ENCODE measurements at places on chromosomes 16 and 17.

GRCh38 chr17:37742762-37743611 lies 1.9 kb downstream of the HNF1B start:
- DNase-seq: peak; percentile 11

- no peak for DNase-seq
Observed at GRCh38 chr16:85943711-85944110, 44.7 kb downstream of the IRF8 start.

DNA sequence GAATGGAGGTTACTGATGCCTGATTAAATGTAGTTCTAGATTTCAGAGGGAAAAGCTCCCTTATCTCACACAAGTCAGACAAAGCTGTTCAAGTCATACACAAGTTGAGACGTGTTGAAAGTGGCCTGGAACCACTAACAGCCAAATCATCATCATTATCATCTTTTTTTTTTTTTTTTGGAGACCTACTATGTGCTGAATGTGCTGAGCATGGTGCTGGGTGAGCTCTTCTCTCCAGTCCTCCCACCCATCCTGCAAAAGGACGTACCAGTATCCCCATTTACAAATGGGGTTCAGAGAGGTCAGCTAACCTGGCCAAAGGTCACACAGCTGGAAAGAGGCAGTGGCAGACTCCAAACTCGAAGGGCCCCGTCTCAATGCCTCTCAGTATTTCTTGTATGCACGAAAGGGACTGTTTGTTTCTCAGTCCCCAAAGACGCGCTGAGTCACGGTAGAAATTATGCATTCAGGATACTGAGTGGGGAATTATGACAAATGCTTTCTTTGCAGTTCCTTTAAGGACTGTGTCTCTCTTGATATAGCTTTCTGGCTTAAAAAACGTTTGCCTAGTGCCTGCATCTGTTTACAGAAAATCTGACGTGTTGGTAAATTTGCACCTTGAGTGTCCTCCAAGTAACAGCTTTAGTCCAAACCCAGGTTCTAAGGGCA lies 235.5 kb downstream of the XYLT1 start:
- DNase-seq: no peak

GRCh38 chr17:67680445-67681224 lies 37.1 kb upstream of the NOL11 start:
- DNase-seq: no peak

DNA sequence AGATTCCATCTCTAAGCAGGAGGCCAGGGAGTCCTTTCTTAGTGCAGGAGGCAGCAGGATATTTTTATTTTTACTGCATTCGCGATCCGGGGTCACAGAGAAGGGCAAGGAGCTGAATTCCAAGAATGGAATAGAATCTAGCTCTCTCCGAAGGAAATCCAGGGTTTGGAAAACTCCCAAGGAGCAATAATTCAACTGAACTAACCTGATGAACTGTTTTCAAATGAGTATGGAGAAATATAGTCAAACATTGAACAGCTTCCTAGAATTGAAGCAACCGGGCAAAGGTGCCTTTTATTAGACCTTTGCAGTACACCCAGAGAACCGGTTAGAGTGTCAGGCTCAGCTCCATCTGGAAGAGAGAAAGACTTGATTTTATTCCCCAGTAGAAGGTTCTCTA lies 120.7 kb upstream of the MAF start:
- no peak for DNase-seq

- no peak for DNase-seq
Observed at GRCh38 chr16:53417011-53417410, 17.3 kb upstream of the RBL2 start.

- DNase-seq: no peak
Observed at GRCh38 chr17:48719642-48720265, 2.6 kb downstream of the PRAC1 start.

Measured in stimulated activated CD4-positive, alpha-beta T cell treated with anti-CD3 and anti-CD28 coated beads, Interleukin-2, amount 100 ng/mL, for 48 hours (primary cell).